ENCODE measurements at places on chromosomes 1 and 21. TPM values are rescaled to one million over a fixed set of nuclear protein-coding genes. Genes with fewer than 3 reads are reported as not detected.

ERG gene
- not detected for total RNA-seq

TUT4 gene
- 43.8 TPM for total RNA-seq

AUNIP gene
- 11.1 TPM for total RNA-seq

UMODL1 gene
- not detected for total RNA-seq

GUCA2B gene
- total RNA-seq = not detected
